ENCODE measurements at places on chromosomes 2 and 18. TPM values are rescaled to one million over a fixed set of nuclear protein-coding genes. Genes with fewer than 3 reads are reported as not detected.
A peak's percentile ranks its signal among the peaks of the same experiment; 100 is the strongest.

GRCh38 chr2:31979018-31979417 lies 31.8 kb downstream of the MEMO1 start:
- H3K4me3 ChIP-seq: no peak overlapping the region
- peaks cover 17% of the 10 kb centered on the region for H3K4me1 ChIP-seq
- H3K36me3 ChIP-seq: no peaks in the 10 kb centered on the region
- H3K27ac ChIP-seq: no peak overlapping the region
- H3K27me3 ChIP-seq: no peaks in the 10 kb centered on the region

- no peak for DNase-seq
- no peak overlapping the region for H3K4me3 ChIP-seq
- H3K36me3 ChIP-seq: no peaks in the 10 kb centered on the region
- H3K4me1 ChIP-seq: no peaks in the 10 kb centered on the region
Measured at GRCh38 chr18:39232490-39232889, 1666.9 kb upstream of the CELF4 start.

DNA sequence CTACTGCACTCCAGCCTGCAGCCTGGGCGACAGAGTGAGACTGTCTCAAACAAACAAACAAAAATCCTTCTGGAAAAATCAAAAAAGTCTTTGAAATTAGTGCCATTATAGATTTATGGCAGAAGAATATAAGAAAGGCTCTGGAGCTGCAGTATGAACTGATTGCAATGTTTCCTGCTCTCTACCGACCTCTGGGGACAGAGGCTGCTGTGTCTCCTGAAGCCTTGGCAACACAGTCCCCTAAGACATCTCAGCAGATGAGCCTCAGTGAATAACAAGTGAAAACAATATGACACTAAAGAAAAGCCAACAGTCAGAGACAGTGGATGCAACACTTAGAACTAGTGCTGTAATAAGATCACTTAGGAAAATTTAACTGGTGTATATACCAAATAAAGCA lies 494.9 kb upstream of the LRATD1 start:
- H3K4me3 ChIP-seq: no peak overlapping the region
- H3K27ac ChIP-seq: no peak overlapping the region
- peaks cover 5% of the 10 kb centered on the region for H3K4me1 ChIP-seq

GRCh38 chr2:183541766-183542165 lies 417.5 kb downstream of the NUP35 start:
- no peak overlapping the region for H3K27ac ChIP-seq
- H3K4me1 ChIP-seq: no peaks in the 10 kb centered on the region
- no peak for DNase-seq
- H3K4me3 ChIP-seq: no peak overlapping the region
- no peaks in the 10 kb centered on the region for H3K27me3 ChIP-seq

DNA sequence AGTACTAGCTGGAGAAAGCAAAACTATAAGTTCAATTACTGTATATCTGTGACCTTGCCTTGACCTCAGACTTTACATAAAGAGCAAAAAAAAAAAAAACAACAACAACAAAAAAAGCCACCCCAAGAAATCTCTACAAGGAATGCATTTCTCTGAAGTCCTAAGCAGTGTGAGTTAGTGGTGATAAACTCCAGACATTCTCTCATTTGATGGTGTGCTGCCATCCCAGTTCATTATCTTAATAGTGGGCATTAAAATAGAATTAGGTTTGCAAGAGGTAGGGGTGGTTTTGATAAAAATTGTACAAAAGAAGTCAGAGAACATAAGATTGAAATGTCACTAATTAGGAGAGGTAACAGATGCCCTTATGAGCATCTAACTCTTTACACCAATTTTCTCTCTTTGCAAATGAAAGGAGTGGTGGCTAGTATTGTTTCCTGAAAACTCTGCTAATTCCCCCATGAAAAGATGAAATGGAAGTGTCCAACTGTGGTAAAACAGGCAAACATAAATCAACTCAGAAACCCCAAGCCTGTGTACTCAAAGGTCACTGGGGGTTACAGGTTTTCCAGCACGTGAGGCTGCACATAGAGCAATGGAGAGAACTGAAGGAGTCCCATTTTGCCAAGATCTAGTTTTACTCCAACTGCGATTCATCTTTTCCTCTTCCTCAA lies 131.9 kb downstream of the MEIS1 start:
- no peak for DNase-seq
- H3K27ac ChIP-seq: no peak overlapping the region
- peaks cover 19% of the 10 kb centered on the region for H3K4me1 ChIP-seq
- no peak overlapping the region for H3K4me3 ChIP-seq
- H3K36me3 ChIP-seq: peaks cover 43% of the 10 kb centered on the region
- H3K27me3 ChIP-seq: no peaks in the 10 kb centered on the region

DNA sequence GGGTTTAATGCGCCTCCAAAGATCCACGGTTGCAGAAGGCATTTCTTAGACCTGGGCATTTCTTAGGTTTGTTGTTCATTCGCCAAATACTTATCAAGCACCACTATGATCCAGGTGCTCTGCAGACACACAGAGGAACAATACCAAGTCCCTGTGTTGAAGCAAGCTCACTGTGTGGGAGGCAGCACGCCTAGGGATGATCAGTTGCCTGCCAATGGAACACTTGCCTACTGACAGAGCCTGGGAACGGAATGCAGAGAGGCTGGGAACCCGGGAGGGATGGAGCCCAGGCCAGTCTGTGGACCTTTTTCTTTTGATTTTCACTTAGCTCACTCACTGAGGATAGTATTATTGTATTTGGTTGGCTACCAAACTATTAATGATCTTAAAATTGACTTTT lies 1.9 kb upstream of the GRP start:
- no peaks in the 10 kb centered on the region for H3K36me3 ChIP-seq
- H3K4me3 ChIP-seq: no peak overlapping the region
- H3K27ac ChIP-seq: no peak overlapping the region
- H3K4me1 ChIP-seq: no peaks in the 10 kb centered on the region

- H3K27me3 ChIP-seq: peaks cover 3% of the 10 kb centered on the region
- H3K4me3 ChIP-seq: no peak overlapping the region
- H3K27ac ChIP-seq: no peak overlapping the region
Measured at GRCh38 chr2:231932985-231933915, 7.1 kb upstream of the NPPC start.

The RGPD5 gene
- total RNA-seq: 31.5 TPM

- H3K27ac ChIP-seq: no peak overlapping the region
- peaks cover 20% of the 10 kb centered on the region for H3K4me1 ChIP-seq
- no peak for DNase-seq
- no peak overlapping the region for H3K4me3 ChIP-seq
- no peaks in the 10 kb centered on the region for H3K27me3 ChIP-seq
Measured at GRCh38 chr2:30226144-30227032, 4.9 kb upstream of the LBH start.

- no peaks in the 10 kb centered on the region for H3K27me3 ChIP-seq
- no peaks in the 10 kb centered on the region for H3K36me3 ChIP-seq
- peak overlapping the region; percentile 73 for H3K27ac ChIP-seq
- H3K4me3 ChIP-seq: no peak overlapping the region
- H3K4me1 ChIP-seq: peaks cover 20% of the 10 kb centered on the region
- no peak for DNase-seq
Measured at GRCh38 chr18:48839819-48840490, 110.8 kb downstream of the SMAD7 start.

DNA sequence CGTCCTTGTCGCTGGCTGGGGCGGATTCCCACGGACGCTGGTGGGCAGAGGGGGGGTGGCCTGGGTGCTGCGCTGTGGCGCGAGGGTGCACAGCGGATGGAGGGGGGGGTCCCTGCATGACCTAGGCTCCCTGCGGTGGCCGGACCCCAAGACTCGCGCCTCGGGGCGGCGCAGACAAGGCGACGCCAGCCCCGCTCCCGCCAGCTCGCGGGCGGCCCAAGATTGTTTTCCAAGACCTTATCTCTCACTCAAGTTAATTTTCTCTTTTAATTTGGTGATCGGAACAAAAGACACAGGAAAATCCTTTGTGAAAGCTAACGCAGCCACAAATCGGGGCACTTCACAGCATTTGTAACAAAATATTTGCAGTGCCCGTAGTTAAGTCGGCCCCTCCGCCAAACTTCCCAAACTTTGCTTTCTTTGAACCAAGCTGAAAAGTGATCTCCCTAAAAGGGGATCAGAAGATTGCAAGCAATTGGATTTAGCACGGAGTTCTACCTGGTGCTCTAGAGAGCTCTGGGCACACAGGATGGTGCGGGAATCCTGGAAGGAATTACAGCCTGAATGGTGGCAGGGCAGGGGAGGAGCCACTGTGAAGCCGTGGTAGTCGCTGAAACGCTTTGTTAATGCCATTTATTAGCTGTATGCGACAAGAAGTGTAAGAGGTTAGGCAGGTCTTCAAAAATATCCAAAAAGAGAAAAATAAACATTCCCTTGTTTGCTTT lies 4.8 kb upstream of the ID2 start:
- peak overlapping the region; percentile 30 for H3K27ac ChIP-seq
- no peak for DNase-seq
- peak overlapping the region; percentile 70 for H3K4me3 ChIP-seq
- H3K36me3 ChIP-seq: no peaks in the 10 kb centered on the region
- H3K27me3 ChIP-seq: no peaks in the 10 kb centered on the region

The EIF2AK2 gene
- 42.5 TPM for total RNA-seq

GRCh38 chr18:48750485-48751175 lies 200.1 kb downstream of the SMAD7 start:
- no peak overlapping the region for H3K27ac ChIP-seq
- H3K27me3 ChIP-seq: no peaks in the 10 kb centered on the region
- H3K4me1 ChIP-seq: peaks cover 6% of the 10 kb centered on the region
- DNase-seq: no peak

DNA sequence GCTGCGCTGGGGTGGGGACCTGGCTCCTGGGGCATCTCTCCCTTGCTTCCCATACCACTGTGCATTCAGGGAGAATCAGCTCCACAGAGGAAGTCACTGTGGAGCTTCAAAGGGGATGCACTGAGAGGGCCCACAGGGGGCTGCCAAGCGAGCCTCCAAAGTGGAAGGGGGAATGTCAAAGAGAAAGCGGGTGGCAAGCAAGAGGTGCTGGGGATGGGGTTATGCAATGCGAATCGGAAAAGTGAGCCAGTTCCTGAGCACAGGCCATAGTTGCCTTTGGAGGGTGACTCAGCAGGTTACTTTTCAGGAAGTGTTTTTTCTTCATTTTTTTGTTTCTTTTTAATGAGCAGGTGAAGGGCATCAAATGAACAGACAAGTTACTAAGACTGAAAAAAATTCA lies 17.6 kb downstream of the PMAIP1 start:
- no peak overlapping the region for H3K4me3 ChIP-seq
- H3K27me3 ChIP-seq: no peaks in the 10 kb centered on the region
- DNase-seq: peak; percentile 18

The LOXHD1 gene
- total RNA-seq: not detected

DNA sequence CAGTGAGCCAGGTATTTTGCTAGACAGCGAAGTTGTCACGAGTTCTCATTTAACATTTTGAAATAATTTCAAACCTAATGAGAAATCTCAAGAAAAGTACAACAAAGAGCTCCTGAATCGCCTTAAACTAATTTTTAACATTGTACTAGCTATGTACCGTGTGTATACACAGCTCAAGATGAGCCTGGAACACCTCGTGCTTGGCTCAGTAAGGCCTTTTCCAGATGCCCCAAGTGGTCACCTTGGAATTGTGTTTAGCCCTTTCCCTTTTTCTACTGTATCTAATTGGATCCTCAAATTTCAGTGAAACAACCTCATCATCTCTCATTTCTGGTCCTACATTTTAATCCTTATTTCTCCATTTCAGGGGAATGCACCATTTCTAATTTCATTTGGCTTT lies 7.2 kb downstream of the PTPN4 start:
- no peak for DNase-seq
- no peaks in the 10 kb centered on the region for H3K27me3 ChIP-seq
- no peak overlapping the region for H3K4me3 ChIP-seq
- H3K4me1 ChIP-seq: peaks cover 25% of the 10 kb centered on the region
- no peak overlapping the region for H3K27ac ChIP-seq
- no peaks in the 10 kb centered on the region for H3K36me3 ChIP-seq

The SLC9A2 gene
- total RNA-seq: 0.13 TPM

DNA sequence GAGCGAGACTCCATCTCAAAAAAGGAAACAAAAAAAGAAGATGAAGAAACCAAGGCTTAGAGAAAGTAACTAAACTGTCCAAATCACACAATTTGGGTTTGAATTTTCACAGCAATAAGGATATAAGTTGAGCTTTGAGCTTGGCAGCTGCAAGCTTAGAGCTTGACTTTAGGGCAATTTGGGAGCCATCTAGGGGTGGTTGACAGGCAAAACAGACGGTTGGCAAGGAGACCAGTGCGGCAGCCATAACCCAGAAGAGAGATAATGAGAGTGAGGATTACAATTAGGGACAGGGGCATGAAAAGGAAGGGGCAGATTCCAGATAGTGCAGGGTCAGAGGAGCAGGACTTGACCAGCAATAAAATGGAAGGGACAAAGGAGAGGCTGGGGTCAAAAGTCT lies 382.2 kb upstream of the HNRNPA3 start:
- H3K27me3 ChIP-seq: no peaks in the 10 kb centered on the region
- H3K4me3 ChIP-seq: no peak overlapping the region
- no peak overlapping the region for H3K27ac ChIP-seq
- DNase-seq: no peak

The GDF7 gene
- total RNA-seq: 1.6 TPM

The LYG2 gene
- not detected for total RNA-seq

GRCh38 chr2:162063281-162063680 lies 10.7 kb downstream of the DPP4 start:
- DNase-seq: no peak
- H3K36me3 ChIP-seq: no peaks in the 10 kb centered on the region
- no peak overlapping the region for H3K27ac ChIP-seq
- H3K4me1 ChIP-seq: no peaks in the 10 kb centered on the region

DNA sequence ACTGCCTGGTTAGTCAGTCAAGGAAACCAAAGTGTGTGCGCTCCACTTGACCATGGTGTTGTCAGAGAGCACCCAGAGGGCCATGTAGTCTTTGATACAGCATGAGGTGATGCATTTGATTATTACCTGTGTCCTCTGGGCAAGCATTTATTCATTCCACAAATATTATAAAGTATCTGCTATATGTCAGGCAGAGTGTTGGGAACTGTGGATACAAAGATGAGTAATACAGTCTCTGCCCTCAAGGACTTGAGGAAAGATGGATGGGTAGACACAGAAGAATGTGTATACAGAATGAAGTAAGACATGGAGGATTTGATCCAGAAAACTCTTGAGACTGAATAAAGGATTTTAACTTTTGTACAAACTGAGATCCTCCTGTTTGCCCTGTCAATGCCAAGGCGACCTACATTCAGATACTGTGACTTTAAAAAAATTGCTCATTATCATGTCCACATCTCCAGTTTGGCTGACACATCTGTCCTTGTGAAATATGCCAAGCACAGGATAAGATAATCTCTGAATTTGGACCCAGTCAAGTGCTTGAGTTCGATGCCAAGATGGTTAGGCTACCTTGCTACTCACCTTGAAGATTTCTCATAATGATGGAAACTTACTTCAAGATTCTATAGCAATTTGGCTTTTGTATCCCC lies 50.8 kb downstream of the ACYP2 start:
- no peaks in the 10 kb centered on the region for H3K27me3 ChIP-seq
- peaks cover 24% of the 10 kb centered on the region for H3K4me1 ChIP-seq
- peak; percentile 33 for DNase-seq
- no peak overlapping the region for H3K27ac ChIP-seq
- H3K36me3 ChIP-seq: no peaks in the 10 kb centered on the region
- no peak overlapping the region for H3K4me3 ChIP-seq

The NTSR2 gene
- total RNA-seq: 1.0 TPM

GRCh38 chr2:3571284-3571683 lies 3.8 kb upstream of the RPS7 start:
- DNase-seq: no peak
- H3K4me3 ChIP-seq: no peak overlapping the region

Data from adrenal gland (tissue), 19 donors.